Hematopoietic multipotent progenitor cell treated with erythropoietin and hydrocortisone succinate and interleukin-3 and kit ligand, for 8 days (in vitro differentiated cells): ENCODE measurements at places on chromosomes 11 and 22.
A peak's percentile ranks its signal among the peaks of the same experiment; 100 is the strongest.

DNA sequence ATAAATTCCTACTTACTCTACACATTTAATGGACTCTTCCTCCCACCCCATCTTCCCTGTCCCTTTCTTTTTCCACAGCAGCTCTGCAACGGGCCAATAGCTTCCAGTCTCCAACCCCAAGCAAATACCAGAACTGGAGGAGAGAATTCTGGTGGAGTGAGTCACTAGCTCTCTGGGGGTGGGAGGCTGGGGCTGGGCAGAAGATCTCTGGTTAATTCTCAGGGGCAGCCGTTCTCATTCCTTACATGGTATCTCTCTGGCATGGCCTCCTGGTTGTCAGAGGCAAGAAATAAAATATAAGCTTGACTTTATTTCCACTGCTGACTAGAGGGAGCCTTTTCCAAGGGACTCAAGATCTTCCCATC, 90.4 kb upstream of the PARVA start:
- no peak for DNase-seq

- peak; percentile 43 for DNase-seq
Observed at GRCh38 chr11:113730887-113731726, 25.0 kb upstream of the TMPRSS5 start.

GRCh38 chr11:112253605-112254242, 6.9 kb downstream of the PLET1 start:
- no peak for DNase-seq

DNA sequence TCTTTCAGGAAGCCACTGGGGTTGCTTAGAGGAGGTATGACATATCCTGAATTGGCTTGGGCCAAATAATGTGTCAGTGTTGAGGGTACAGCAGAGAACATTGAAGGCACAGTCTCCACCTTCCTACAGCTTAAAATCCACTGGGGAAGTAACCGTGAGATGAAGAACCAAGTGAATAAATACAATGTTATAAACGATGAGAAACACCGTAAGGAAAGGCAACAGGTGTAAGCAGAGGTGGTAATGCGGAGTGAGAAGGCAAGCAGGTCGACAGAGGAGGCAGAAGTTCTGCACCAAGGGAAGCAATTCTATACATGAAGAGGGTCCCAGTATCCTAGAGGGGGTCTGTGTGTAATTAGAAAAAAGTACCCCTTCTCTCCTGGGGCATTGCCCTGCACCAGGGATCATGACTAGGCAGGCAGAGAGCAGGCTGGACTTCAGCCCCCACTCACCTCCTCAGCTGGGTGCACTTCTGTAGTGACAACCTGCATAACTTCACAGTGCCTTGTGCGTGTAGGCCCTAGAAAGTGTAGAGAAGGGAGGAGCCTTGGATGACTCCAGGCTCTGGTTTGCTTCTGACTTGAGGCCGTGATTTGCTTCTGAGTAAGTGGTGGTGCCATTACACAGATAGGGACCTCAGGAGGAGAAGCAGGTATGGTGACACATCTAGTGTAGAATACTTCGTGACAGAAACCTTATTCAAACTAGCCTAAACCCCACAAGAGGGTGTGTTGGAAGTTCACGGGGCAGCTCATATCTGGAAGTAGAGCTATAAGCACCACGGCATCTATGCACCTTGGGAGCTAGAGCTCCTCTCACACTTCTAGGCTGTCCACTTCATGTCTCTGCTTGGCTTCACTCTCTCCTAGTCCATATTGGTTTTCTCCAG, 4.9 kb downstream of the MYOD1 start:
- no peak for DNase-seq

- DNase-seq = peak; percentile 29
Observed at GRCh38 chr22:49934160-49934890, 15.9 kb downstream of the CRELD2 start.

DNA sequence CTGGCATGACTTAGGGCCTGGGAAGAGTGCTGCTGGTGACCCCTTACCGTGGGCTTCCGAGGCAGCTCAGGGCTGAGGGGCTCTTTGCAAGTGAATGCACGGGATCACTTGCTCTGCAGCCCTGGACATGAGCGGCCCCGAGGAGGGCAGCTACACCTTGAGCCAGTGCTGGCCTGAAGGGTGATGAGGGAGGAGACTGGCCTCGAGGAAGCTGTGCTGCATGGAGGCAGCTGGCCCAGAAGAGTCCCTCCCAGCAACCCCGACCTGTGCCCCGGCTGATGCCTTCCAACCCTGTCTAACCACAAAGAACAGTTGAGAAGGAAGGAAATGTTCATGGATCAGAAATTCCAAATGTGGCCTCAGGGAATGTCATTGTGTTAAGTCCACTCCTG, 45.2 kb downstream of the TBX1 start:
- DNase-seq = no peak

- no peak for DNase-seq
Observed at GRCh38 chr22:44353041-44353440, 40.3 kb upstream of the SHISAL1 start.

GRCh38 chr11:13134066-13134465, 125.0 kb downstream of the RASSF10 start:
- no peak for DNase-seq

DNA sequence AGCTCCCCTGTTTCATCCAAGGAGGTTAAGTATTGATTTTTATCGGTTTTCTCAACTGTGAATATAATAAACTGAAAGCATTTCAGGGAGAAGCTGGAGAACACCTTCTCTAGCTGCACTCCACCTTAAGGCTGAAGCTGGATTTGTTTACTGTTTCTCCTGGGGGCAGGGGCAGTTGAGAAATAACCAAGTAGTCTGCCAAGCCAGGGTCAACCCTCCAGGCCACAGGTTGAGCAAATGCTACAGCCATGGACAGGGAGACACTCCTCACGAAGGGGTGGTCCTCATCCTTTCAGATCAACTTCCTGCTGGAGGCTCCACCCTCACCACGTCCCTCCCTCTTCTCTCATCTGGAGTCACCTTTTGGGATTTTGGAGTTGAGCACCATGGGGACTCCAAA, at the start of gene TTC36:
Gene TTC36, plus strand, starts transcription at position 366 of the 400 bp plus-strand sequence. Its CDS starts 21 bp downstream, at position 387.
- no peak for DNase-seq

DNA sequence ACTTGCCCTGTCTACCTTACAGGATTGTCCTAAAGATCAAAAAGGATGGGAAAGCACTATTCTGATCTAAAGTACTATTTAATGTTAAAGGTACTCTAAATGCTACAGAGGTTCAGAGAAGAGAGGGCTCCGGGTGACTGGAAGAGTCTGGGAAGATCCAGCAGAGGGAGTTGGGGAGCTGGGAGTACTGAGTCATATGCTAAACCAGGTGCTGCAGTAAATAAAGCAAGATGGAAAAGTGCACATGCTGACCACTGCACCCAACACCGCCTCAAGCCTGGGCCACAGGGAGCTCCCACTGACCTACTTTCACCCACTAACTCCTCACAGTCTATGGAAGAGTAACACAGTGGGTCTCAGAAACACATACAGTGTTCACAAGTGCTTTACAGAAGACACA, 49.3 kb downstream of the WT1 start:
- DNase-seq = peak; percentile 72

- DNase-seq = no peak
Observed at GRCh38 chr22:31477329-31477728, 12.3 kb downstream of the EIF4ENIF1 start.

- DNase-seq = peak; percentile 59
Observed at GRCh38 chr22:45096256-45096907, 67.3 kb upstream of the NUP50 start.

DNA sequence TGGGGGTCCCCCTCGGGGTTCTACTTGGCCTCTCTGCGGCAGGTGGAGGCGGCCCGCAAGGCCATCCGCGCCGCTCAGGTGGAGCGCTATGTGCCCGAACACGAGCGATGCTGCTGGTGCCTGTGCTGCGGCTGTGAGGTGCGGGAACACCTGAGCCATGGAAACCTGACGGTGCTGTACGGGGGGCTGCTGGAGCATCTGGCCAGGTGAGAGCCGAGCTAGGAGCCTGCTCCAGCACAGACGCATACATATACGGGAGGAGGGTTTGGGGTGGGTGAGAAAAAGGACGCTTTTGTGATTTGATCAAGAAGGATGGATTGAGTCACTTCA, 415 bp downstream of the CENATAC start:
- DNase-seq = no peak

GRCh38 chr11:62064221-62064620, 59.6 kb upstream of the INCENP start:
- DNase-seq = no peak
